ENCODE measurements at places on chromosomes 1 and 21.
A peak's percentile ranks its signal among the peaks of the same experiment; 100 is the strongest.

DNA sequence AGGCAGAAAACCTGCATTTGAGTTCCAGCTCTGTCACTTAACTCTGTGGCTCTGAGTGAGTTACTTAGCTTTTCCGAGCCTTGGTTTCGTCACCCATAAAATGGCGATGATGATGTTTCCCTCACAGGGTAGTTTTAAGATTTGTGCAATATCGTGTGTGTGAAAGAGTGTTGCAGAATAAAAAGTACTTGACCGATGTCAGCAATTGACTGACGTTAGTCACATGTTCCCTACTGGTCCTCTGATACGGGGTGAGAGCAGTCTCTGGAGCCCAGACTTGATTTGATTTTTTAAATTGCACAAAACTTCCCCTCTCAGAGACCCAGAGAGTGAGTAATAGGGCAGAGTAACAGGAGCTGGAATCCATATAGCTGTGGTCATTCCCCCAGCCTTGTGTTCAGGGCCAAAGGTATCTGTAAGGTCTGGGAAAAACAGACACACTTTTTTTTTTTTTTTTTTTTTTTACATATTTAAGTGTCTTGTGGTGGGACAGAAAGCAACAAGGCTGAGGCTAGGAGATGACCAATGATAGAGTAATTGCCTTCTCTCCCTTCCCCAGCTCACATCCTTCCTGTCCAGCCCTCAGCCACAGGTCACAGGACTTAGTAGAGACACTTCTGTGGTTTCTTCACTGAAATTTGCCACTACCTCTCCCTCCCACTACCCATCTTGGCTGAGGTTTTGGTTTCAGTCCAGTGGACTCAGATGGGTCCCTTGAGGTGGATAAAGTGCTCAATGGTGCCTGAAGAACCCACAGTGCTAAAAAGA is 2.0 kb downstream of the FCER1G start:
- no peak for DNase-seq

- no peak for DNase-seq
These were observed 23.1 kb upstream of the FMOD start for GRCh38 chr1:203373991-203374390.

DNA sequence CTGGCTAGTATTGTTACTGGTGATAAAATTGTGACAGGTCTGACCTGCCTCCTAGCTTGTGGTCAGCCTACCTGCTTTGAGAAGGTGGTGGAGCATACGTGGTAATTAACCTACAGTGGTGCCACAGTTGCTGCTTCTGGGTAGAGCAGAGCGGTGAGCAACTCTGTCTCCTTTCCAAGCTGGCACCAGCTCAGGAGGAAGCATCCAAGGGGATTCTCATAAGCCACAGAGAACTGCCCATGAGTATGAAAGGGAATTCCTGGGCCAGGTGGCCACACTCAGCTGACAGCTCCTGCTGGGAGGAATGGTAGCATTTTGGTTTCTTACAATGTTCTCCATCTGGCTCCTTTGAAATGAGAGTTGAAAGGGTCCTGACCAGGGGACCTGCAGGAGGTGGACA is 39.4 kb downstream of the ATP2B4 start:
- no peak for DNase-seq

- no peak for DNase-seq
These were observed 35.1 kb downstream of the PRDM16 start for GRCh38 chr1:3103967-3104677.

- DNase-seq, result no peak
These were observed 8.7 kb downstream of the PADI2 start for GRCh38 chr1:17110555-17110926.

DNA sequence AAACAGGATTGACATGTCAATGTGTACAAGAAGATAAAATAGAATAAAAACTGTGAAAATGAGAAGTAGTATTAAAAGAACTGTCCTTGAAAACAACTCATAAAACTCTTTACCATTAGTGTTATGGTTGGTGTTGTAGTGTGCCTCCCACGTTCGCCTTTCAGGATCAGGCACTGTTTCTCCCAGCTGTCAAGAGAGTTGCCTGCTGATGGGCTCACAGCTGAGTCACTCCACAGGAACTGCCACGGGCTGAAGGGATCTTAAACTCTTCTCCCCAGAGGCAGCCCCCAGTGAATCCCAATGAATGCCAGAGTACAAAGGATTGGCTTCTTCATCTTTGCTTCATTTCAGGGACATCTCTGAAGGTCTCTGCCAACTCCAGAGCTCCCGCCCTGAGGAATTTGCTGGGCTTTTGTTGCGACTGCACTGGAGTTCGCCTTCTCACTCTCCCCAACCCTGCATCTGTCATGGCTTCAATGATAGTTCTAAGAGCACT is 119.6 kb downstream of the ADGRL2 start:
- peak; percentile 67 for DNase-seq

DNA sequence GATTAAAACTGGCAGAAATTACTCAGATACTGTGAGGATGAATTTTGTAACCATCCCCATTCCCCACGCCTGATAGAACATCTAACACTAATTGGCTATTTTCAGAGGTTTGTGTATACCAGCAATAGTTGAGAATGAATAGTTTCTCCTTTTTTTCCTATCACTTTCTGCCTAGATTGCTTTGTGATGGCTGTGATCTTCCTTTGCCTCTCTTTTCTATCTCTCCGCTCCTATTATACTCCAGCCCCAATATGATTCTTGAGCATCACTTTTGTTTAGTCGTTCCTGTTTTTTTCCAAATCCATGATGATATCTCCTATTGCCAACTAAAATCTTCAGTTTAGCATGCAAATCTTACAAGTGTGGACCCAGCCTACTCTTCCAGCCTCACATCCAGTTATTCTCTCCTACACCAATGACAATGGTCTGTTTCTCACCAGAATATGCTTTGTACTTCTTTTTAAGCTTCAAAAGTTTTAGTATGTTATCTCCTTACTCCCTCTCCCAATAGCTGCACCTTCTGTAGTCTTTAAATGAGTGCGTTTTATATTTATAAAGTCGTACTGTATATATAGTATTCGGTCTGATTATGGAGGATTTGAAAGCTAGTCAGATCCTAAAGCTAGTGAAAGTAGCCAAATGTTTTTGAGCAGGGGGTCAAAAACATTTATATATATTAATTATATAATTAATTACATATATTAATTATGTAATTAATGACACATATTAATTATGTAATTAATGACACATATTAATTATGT is 25.2 kb downstream of the MAGI3 start:
- no peak for DNase-seq

DNA sequence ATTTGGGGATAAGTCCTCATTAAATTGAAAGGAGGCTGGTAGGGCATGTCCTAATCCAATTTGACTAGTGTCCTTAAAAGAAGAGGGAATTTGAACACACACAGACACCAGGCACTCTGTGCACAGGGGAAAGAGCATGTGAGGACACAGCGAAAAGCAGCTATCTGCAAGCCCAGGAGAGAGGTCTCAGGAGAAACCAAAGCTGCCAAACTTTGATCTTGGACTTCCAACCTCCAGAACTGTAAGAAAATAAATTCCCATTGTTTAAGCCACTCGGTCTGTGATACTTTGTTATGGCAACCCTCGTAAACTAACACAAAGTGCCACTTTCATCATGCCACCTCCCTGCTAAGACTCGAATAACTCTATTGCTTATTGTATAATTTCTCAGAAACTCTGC is 13.8 kb downstream of the PLA2G4A start:
- no peak for DNase-seq

DNA sequence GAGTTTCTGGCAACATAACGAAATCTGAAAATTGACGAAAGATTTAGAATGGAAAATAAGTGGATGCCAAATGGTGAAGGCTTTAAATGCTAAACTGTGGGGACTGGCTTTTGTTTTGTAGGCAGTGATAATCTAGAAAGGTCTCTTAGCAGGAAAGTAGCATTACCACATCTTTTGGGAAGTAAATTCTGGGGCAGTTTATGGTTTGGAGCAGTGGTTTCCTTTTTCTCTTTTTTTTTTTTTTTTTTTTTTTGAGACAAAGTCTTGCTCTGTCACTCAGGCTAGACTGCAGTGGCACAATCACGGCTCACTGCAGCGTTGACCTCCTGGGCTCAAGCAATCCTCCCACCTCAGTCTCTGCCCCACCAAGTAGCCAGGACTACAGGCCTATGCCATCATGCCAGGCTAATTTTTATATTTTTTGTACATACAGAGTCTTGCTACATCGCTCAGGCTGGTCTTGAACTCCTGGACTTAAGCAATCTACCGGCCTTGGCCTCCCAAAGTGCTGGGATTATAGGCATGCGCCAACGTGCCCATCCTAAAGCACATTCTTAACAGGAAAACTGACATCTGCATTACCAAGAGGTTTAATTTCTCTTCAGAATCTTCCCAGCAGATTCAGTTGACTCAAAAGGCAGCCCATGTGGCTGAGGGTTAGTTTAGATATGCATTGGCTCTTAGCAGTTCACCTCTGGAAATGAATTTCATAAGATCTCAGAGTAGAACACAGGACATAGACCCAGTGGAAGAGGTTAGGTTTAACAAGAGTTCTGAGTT is 32.9 kb downstream of the C21orf91 start:
- DNase-seq, result no peak

GRCh38 chr1:234925440-234926263 is 203.0 kb downstream of the TOMM20 start:
- no peak for DNase-seq

GRCh38 chr1:228417061-228417460 is 400 bp upstream of the TRIM17 start:
- no peak for DNase-seq

GRCh38 chr1:77424236-77424635 is 142.4 kb downstream of the AK5 start:
- DNase-seq, result no peak

- DNase-seq, result no peak
These were observed 41.0 kb downstream of the NPHP4 start for GRCh38 chr1:5950994-5951785.

- peak; percentile 87 for DNase-seq
These were observed 2.7 kb upstream of the SDC3 start for GRCh38 chr1:30911059-30911954.

DNA sequence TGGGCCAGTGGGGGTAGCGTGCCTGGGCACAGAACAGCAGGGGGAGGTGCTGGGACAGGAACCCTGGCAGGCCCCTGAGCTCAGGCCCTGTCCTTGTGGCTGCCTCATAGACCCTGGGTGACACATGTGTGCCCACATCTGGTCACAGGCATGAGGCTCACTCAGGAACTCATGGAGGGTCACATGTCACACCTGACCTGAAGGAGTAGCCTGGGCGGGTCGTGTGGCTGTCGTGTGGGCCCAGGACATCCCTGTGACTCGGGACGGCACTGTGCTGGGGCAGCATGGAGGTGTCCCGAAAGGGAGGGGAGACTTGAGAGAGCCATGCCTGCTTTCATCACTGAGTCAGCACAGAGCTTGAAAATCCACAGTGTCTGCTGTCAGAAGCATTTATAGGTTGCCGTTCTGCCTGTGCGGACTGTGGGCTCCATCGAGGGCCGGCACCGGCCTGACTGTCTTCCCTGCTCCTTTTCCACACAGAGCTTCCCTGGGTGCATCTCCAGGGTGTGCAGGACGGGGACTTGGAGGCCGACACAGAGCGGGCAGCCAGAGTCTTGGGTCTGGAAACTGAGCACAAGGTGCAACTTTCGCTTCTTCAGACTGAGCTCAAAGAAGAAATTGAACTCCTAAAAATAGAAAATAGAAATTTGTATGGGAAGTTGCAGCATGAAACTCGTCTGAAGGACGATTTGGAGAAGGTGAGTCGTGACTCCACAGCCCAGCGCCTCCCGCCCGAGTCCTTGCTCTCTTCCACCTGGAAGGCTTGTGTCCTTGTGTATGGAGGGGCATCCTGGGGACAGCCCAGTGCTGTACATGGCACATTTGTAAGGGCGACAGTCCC is 32.8 kb downstream of the PCNT start:
- no peak for DNase-seq

DNA sequence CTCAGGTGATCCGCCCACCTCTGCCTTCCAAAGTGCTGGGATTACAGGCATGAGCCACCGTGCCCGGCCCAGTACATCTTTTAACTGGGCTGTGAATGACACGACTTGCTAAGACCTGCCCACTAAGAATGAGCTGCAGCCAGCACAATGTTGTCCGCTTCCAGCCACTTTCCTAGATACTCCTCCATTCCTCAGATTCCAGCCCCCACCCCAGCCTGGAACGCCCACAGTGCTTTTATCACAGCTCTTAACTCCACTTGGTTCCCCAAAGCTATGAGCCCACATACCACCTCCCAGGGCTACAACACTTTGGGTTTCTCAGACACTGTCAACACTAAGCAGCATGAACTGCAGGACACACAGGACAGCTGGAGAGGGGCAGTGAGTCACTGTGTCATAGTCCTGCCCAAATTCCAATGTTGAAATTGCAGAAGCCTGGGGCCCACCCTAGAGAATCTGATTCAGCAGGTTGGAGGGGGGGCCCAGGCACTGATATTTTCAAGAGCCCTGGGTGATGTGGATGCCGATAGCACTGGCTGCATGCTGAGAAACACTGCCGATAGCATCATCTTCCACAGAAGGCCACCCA is 58.0 kb downstream of the ACBD3 start:
- no peak for DNase-seq

GRCh38 chr1:235745503-235746136 is 96.0 kb upstream of the GNG4 start:
- DNase-seq, result no peak

GRCh38 chr1:166488327-166488726 is 321.5 kb upstream of the FAM78B start:
- DNase-seq, result no peak

GRCh38 chr1:119702384-119702783 is 9.3 kb upstream of the PHGDH start:
- no peak for DNase-seq

DNA sequence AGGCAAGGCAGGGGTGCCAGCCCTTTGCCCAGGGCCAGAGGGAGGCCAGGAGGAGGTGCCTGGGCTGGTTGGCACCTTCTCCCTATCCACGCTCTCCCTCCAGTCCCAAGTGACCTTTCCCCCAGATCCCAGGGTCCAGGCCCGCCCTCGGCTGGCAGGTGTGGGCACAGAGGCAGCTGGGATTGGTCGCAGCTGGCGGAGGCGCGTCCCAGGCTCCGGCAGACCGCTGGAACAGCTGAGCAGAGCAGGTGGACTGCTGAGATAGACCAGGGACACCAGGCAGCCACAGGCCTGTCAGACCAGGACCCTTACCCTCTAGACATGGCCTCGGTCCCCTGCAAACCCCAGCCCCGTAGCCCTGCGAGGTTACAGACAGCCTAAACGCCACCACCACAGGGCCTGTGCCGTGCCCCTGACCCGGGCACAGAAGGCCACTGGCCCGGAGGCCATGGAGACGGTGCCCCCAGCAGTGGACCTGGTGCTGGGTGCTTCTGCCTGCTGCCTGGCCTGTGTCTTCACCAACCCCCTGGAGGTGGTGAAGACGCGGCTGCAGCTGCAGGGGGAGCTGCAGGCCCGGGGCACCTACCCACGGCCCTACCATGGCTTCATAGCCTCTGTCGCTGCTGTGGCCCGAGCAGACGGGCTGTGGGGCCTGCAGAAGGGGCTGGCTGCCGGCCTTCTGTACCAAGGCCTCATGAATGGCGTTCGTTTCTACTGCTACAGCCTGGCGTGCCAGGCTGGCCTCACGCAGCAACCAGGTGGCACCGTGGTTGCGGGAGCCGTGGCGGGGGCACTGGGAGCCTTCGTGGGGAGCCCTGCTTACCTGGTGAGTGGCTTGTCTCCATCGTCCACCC is at the start of gene SLC25A34:
TSS of gene SLC25A34 (plus strand) at position 221 of the 854 bp plus-strand sequence. CDS start at position 449, 228 bp downstream.
- DNase-seq, result peak; percentile 41

- no peak for DNase-seq
These were observed 3.2 kb downstream of the GSTM2 start for GRCh38 chr1:109671067-109671466.

Measured in WTC11 (cell line).